ENCODE measurements at places on chromosomes 6 and 20.

DNA sequence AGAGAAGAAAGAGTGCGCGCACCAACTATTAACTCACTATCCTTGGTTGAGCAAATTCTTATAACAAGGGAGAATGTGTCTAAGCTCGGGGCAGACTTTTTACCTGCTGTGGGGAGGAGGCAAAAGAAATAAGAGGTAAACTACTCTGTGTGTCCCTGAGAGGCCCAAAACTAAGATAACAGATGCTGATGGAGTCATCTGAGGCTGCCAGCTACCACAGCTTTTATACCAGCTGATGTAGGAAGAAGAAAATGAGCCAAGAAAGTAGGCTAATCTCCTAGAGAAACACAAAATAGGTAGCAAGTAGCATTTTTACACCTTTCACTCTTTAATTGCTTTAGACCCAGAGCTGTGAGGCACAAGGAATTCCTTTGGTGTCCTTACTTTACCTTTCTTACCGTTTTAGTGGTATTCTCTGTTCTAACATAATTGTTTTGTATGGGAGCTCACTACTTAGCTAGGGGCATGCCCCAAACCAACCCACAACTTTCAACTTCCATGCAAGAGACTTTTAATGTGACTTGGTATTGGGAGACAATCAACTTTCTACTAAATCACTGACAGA, 27.8 kb upstream of the PIM1 start:
- no peak for DNase-seq

GRCh38 chr6:105153676-105154075, 26.1 kb downstream of the POPDC3 start:
- DNase-seq: no peak

DNA sequence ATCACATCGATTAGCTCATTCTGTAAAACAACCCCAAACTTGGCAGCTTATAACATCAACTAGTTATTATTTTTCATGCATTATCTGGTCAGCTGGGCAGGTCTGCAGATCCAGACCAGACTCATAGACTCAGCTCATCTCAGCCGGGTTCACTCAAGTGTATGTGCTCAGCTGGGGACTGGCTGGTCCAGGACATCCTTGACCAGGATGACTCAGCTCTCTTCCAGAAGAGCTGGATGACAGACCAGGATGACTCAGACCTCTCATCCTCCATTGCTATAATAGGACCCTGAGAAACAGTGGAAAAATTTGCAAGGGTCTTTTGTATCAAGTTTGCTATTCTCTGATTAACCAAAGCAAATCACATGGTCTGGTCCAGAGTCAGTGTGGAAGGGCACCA, 312.5 kb upstream of the PLCB4 start:
- no peak for DNase-seq

- no peak for DNase-seq
These were observed 837.3 kb upstream of the SLC35B3 start for GRCh38 chr6:9272671-9273070.

GRCh38 chr6:91895599-91896285, 1308.9 kb upstream of the MAP3K7 start:
- DNase-seq: no peak

DNA sequence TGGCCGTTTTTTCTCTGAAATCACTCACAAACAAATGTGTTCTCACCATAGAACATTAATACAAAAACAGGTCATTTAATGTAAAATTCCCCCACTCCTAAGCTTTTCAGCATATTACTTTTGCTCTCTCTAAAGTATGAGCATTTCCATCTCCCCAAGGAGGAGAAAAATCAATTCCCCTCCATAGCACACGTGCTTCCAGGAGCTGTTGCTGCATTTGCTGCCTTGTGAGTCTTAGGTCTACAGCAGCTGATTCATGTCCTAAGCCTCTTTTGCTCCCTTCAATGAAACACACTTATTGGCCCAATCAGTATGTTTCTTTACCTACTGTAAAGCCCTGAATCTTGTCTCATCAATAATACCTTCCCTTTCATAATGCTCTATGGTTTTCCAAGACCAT, 6.4 kb upstream of the COL9A1 start:
- no peak for DNase-seq

DNA sequence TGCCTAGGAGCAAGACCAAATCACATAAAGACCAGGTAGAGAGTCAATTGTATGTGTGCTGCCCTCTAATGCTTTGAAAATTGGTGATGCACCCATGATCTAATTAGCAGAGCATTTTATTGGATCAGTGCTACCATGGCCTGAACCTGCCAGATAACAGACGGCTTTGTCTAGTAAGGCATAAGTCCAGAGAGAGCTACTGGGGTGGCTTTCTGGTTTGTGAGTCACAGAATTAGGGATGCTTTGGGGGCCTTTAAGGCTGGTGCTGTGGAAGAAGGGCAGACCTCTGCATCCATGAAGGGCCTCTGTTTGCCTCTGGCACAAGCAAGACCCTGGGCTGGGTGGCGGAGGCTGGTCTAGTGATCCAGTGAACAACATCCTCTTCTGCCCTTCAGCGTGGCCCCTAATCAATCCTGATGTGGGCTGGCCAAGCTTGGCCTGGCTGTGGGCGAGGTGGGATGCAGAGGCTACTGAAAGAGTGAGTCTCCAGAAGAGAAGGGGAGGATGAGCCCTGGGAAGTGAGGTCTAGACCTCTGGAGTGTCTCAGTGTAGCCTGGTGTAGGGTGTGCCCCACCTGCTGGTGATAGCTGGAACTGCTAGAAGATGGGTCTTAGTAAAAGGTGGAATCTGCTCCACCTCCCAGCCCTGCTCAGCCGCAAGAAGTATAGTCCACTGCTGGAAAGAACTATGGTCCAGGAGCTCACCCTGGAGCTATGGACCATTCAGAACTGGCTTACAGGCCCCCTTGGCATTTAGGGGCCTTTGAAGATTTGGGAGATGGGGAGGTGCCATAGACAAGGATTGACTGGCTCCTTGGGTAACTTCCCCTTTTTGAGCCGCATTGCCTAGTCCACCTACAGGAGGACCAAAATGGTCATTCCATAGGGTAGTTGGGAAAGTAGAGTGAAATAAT, 36.7 kb upstream of the AAR2 start:
- peak; percentile 25 for DNase-seq

DNA sequence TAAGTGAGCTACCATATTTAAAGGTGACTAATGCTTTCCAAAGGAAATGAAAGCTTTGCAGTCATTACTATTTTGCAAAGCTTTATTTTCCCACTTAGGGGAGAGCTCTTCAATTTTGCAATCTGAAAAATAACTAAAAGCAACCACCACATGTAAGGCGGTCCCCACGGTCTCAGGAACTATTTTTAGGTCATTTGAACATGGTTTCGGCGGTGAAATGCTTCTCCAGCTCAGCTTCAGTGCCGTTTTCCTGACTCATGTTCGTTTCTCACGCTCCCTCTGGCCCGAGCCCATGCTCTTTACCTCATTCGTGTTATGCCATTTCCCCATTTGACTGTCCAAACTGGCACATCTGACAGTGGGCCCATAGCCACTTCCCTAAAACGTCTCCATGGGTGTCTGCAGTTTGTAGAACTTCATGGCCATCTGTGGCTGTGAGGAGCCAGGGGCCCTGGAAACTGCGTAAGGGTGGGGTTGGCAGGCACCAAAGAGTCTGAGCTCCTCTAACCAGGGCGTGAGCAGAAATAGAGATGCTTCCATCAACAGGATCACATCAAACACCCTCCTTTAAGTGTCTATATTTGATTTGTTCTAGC, 46.5 kb downstream of the ADTRP start:
- DNase-seq: no peak

GRCh38 chr6:80793411-80793810, 686.9 kb downstream of the BCKDHB start:
- no peak for DNase-seq

GRCh38 chr20:35491823-35492222, 36.4 kb downstream of the CEP250 start:
- no peak for DNase-seq

- DNase-seq: no peak
These were observed 33.8 kb downstream of the ZNF217 start for GRCh38 chr20:53559816-53560215.

- DNase-seq: no peak
These were observed 67.2 kb upstream of the SYNDIG1 start for GRCh38 chr20:24402188-24402587.

DNA sequence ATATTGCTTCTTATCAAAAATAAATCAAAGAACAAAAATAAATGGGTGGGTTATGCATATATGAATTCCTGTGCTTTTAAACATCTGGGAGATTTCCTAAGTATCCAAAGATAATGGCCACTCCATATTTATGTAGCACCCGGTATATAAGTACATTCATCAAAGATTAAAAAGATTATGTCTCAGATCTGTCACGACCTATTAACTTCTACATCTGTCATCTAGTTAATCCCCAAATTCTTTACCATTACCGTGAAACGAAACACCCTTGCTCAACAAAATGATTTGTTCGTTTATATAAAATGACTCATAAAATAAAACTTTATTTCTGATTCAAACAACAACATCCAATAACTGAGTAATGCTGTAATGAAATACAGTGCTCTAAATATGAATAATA, 64.8 kb upstream of the FOXQ1 start:
- DNase-seq: no peak

GRCh38 chr6:119881416-119881815, 531.9 kb upstream of the MAN1A1 start:
- no peak for DNase-seq

- no peak for DNase-seq
These were observed 115.9 kb downstream of the KLHL32 start for GRCh38 chr6:97040355-97040860.

GRCh38 chr20:36235892-36236785, at the start of gene AAR2:
Gene AAR2, plus strand, starts transcription at chr20:36236478. Its CDS starts 3,391 bp downstream, at chr20:36239869.
- DNase-seq: peak; percentile 56

GRCh38 chr6:144413418-144413817, 128.3 kb downstream of the UTRN start:
- DNase-seq: no peak

DNA sequence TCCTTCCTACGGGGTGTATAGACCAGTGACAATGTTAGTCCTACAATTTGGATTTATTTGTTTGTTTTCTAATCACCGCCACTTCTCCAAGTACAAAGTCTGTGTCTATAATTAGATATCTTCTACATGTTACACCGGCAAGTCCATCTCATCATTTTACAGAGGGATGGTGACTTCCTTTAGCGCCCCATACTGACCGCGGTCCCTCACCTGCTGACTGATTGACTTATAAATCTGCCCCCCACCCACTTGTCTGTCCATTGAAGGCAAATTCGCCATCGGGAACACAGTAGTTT, 8.9 kb upstream of the NR2E1 start:
- DNase-seq: no peak

DNA sequence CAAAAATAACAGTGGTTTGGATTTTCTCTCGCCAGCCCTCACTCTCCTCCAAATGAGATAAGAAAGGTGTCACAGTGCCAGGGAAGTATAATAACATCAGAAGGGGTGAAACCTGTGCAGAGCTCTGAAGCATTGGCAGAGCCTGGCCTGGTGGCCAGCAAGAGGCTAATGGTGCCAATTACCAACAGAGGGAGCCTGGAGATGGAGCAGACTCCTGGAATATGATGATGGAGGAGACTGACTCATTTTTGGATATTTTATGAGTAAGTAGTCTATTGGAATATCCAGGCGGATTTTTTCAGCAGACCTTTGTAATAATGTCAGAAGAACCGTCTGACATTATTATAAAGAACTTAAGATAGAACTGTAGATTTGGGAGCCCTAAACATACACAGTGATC, 442.6 kb upstream of the MARCKS start:
- no peak for DNase-seq

GRCh38 chr6:165306955-165307354, 2.5 kb downstream of the C6orf118 start:
- no peak for DNase-seq

DNA sequence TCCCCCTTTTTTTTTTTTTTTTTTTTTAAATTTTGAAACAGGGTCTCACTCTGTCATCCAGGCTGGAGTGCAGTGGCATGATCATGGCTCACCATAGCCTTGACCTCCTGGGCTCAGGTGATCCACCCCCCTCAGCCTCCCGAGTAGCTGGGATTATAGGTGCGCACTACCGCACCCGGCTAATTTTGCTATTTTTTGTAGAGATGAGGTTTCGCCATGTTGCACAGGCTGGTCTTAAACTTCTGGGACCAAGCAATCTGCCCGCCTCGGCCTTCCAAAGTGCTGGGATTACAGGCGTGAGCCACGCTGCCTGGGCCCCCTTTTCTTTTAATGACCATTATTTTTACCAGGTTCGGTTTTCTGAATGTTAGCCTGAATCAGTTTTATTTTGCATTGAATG, 5.0 kb upstream of the FAM209A start:
- DNase-seq: no peak

DNA sequence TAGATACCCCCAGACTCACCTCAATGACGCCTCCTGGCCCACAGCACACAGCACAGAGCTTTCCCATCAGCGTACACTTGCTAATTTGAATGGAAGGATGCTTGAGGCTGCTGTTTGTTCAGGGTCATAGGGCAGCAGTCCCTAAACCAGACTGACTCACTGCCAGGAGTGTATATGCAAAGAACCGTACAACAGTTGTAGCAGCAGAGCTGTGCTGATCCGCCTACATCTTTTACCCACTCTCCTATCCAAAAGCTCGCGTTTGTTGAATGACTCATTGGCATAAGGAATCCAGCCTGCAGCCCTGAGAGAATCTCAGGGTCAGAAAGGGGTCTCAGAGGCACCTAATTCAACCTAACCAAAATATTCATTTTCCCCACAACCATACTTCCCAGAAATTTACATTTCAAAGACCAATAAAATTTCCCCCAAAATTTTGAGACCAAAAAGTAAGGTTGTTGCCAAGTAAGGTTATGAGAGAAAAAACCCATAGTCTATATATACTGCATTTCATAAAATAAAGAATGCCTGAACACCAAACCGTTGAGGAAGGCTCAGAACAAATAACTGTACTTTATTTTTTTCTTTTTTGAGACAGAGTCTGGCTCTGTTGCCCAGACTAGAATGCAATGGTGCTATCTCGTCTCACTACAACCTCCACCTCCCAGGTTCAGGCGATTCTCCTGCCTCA, 35.3 kb upstream of the CCND3 start:
- no peak for DNase-seq

GRCh38 chr6:21070620-21071019, 522.9 kb upstream of the SOX4 start:
- DNase-seq: no peak

GRCh38 chr20:1392693-1393506, at the start of gene FKBP1A:
Gene FKBP1A, minus strand, starts transcription at chr20:1393054. Its CDS starts 56 bp downstream, at chr20:1392998.
- DNase-seq: peak; percentile 89

DNA sequence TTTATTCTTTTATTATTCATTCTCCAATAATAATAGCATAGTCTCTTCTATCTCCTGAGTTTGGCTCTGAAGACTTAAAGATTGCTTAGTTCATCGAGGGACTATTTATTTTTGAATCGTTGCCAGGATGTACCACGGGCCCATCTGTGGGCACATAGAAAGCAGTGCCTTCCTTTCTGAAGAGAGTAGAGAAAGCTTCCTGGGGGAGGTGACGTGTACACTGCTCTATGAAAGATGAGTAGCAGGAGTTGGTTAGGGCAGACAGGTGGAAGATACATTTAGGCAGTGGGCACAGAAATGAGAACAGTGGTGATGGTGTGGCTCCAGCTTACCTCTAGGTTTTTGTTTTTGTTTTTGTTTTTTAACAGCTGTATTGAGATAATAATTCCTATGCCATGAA, 98.4 kb downstream of the CDKAL1 start:
- no peak for DNase-seq

Measured in activated naive CD4-positive, alpha-beta T cell (primary cell).